ENCODE measurements at places on chromosomes 16 and 17.

DNA sequence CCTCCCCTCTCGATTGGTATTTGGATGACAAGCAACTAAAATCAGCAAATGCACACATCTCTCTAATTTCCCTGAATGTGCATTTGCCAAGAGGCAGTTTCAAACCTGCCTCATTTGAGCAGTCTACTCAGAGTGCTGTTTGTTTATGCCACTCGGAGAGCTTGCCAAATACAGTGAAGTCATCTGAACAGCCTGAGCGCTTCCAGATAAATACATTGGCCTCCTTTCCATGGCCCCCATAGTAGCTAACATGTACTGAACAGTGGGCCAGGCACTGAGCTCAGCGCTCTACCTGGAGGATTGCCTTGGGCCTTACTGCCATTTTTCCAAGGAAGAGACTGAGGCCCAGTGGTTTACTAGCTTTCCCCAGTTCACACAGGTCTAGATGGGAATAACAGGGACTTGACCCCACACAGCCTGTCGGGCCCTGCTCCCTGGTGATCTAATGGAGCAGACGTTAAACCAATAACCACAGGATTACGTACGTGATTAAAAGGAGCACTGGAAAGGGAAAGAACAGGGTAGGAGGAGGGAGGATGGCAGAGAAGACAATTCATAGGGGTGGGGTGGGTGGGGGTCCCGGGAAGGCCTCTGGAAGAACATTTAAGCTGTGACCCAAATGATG is 18.7 kb upstream of the ANKRD40CL start:
- DNase-seq: no peak

DNA sequence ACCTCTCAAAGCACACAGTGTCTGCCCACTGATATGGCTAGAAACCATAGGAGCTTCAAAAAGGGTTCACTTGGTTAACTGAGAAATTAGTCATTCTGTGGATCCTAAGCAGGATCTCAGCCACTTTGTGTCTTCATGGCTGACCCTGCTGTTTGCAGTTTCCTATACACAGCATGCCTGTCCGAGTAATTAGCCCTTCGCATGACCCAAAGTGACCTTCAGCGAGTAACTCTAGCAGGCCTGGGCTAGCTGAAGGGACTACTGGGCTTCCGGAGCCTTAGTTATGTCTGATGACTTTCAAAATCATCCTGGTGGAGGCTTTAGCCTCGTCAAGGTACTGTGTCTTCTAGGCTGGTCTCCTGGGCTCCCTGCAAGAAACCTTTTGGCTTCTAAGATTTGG is 28.9 kb upstream of the FBXW10B start:
- DNase-seq: no peak

GRCh38 chr17:48290378-48290777 is 139.6 kb downstream of the SKAP1 start:
- no peak for DNase-seq

DNA sequence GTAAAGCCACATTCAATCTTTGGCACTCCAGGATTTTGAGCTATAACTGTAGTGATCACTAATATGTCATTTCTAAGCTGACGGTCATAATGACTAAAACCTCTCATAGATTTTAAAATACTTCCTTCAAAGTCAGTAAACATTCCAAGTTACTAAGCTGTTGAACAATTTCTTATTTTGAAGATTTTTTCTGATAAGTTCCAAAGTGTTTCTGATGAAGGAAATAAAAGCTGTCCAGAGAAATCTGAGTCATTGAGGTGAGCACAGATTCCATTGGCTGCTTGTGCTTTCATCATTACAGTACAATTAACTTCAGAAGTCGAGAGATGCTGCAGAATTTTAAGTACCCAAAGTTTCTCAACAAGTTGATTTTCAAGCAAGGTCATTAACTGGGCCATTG is 23.9 kb downstream of the NLRC5 start:
- DNase-seq: no peak

GRCh38 chr16:59596693-59597092 is 862.6 kb upstream of the GOT2 start:
- no peak for DNase-seq

GRCh38 chr17:45705123-45706009 is 78.8 kb upstream of the CRHR1 start:
- no peak for DNase-seq

- DNase-seq: no peak
These were observed 48.5 kb downstream of the WWOX start for GRCh38 chr16:78147911-78148401.

- no peak for DNase-seq
These were observed 50.3 kb downstream of the FOXL1 start for GRCh38 chr16:86628614-86629013.

GRCh38 chr16:89047331-89048089 is 46.1 kb upstream of the ACSF3 start:
- no peak for DNase-seq

- no peak for DNase-seq
These were observed 10.1 kb downstream of the HMOX2 start for GRCh38 chr16:4486126-4486893.

Measured in stimulated activated CD4-positive, alpha-beta T cell treated with anti-CD3 and anti-CD28 coated beads, Interleukin-15, amount 100 ng/mL, for 1 hour (primary cell).